ENCODE measurements at places on chromosomes 13 and 19.

DNA sequence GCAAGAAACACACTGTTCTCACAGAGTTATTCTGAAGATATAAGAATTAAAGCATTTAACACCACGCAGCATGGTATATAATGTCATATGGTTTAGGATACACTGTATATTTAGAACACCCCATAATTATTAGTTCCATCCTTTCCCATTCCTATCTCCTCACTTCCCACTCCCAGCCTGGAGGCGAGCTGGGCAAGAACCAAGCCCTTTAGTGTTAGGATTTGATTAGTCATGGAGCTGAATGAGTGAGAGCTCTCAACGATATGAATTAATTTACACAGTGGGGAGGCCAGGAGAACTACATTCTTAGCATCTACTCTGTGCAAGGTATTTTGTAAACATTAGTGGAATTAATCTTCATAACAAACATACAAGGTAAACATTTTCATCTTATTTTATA is 934.3 kb downstream of the DIAPH3 start:
- DNase-seq = no peak

- DNase-seq = no peak
These were observed 846 bp downstream of the ZNF790 start for GRCh38 chr19:36837176-36837905.

- no peak for DNase-seq
These were observed 23.0 kb upstream of the NDFIP2 start for GRCh38 chr13:79457948-79458347.

- DNase-seq = no peak
These were observed 9.8 kb upstream of the ALOX5AP start for GRCh38 chr13:30725326-30726085.

- no peak for DNase-seq
These were observed 147.1 kb downstream of the DNAJC15 start for GRCh38 chr13:43170506-43170905.

GRCh38 chr13:38763446-38764381 is 76.8 kb downstream of the FREM2 start:
- no peak for DNase-seq

- DNase-seq = no peak
These were observed 15.5 kb downstream of the SIX5 start for GRCh38 chr19:45753548-45753947.

DNA sequence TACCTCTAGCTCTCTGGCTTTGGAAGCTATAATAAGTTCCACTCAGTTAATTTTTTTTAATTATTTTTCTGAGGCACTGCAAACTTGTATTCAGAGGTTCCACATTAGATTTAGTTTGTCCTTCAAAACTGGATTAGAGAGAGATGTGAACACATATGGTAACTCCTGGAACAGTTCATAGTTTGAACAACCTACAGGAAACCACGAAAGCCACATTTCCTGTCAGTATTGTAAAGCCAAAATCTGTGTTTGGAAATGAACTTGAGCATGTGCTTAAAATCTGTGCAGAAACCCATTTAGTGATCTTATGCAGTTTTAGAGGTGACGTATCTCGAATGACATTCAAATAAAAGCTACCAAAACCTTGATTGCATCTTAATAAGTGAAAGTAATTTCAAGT is 1952.0 kb downstream of the OLFM4 start:
- no peak for DNase-seq

GRCh38 chr13:29791997-29792780 is 58.2 kb downstream of the UBL3 start:
- DNase-seq = no peak

DNA sequence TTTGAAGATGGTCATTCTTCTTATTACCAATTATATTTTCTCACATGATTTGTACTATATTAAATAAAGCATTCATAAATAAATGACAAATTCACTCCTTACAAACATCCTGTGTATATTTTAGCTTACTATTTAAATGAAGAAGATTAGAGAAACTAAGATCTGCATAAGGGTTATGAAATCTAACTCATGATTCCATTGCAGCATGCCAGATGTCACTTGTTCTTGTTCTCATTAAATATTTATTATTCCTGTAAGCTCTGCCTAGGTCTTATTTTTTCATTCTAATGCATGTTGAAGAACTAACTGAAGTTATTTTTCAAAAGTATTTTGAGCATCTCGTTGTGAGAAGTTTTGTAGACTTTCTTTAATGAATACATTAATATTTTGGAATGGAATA is 18.3 kb downstream of the NUP58 start:
- DNase-seq = no peak

- DNase-seq = no peak
These were observed 30.5 kb downstream of the CERS4 start for GRCh38 chr19:8239528-8240273.

DNA sequence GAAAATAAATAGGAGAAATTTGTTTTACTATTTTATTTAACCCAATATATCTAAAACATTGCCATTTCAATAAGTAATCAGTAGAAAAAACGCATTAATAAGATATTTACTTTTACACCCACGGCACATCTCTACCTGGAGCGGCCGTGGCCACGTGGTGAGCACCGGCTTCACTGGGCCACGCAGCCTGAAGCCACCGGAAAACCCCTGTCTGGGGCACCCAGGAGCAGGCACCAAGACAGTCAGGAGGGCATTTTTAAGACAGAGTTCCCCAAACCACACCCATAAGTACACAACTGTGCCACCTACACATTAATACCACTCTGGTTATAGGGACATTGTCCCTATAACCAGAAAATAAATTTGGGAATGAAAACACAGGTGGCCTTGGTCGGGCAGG is 80.9 kb downstream of the SPACA7 start:
- no peak for DNase-seq

DNA sequence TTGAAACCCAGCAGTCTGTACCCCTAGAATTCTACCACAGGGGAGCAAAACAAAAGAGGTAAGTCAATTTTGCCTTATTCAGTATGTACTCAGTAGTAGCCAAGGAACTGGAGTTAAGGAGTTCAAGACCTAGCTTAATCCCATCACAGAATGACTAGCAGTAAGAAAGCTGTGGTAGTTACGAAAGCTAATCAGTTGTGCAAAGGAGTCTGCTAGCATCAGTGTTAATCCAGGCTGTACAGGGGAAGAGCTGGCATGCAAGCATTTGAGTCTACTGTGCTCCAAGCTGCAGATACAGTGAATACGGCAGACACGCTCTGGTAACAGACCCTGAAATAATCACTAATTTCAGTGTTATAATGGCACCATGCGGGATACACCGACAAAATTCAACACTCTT is 4.7 kb downstream of the DNMT1 start:
- DNase-seq = no peak

DNA sequence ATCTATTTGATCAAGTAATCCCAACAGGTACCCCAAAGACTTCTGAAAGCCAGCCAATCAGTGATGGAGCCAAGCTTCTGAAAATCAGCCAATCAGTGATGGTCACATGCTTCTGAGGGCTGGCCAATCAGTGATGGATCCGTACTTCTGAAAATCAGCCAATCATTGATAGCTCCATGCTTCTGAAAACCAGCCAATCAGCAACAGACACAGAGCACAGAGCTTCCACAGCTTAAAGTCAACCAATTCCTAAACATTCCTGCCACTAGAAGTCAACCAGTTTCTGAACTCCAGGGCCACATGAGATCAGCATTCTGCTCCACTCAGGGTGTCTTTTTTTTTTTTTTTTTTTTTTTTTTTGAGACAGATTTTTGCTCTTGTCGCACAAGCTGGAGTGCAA is 8.2 kb upstream of the HSD17B14 start:
- no peak for DNase-seq

DNA sequence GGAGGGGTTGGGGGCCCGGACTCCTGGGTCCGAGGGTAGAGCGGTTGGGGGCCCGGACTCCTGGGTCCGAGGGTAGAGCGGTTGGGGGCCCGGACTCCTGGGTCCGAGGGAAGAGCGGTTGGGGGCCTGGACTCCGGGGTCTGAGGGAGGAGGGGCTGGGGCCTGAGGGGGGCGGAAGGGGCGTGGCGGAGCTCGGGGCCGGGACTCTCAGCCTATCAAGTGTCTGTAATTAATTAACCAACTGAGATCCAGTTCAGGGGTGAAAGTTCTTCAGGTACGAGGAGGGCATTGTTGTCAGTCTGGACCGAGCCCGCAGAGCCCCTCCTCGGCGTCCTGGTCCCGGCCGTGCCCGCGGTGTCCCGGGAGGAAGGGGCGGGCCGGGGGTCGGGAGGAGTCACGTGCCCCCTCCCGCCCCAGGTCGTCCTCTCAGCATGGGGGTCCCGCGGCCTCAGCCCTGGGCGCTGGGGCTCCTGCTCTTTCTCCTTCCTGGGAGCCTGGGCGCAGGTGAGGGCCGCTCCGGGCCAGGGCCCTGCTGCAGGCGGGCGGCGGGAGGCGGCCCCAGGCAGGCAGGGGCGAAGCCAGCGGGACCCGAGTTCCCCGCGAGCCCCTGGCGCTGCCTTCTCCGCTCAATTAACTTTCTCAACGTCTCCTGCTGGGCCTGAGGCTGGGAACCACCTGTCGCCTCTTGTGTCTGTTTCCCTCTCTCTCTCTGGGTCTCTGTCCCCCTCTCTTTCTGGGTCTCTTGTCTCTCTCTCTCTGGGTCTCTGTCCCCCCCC is 697 bp downstream of the FCGRT start:
- no peak for DNase-seq

- DNase-seq = no peak
These were observed 27.2 kb downstream of the MPND start for GRCh38 chr19:4370418-4371041.

- no peak for DNase-seq
These were observed 21.0 kb downstream of the SERPINE3 start for GRCh38 chr13:51360489-51360888.

DNA sequence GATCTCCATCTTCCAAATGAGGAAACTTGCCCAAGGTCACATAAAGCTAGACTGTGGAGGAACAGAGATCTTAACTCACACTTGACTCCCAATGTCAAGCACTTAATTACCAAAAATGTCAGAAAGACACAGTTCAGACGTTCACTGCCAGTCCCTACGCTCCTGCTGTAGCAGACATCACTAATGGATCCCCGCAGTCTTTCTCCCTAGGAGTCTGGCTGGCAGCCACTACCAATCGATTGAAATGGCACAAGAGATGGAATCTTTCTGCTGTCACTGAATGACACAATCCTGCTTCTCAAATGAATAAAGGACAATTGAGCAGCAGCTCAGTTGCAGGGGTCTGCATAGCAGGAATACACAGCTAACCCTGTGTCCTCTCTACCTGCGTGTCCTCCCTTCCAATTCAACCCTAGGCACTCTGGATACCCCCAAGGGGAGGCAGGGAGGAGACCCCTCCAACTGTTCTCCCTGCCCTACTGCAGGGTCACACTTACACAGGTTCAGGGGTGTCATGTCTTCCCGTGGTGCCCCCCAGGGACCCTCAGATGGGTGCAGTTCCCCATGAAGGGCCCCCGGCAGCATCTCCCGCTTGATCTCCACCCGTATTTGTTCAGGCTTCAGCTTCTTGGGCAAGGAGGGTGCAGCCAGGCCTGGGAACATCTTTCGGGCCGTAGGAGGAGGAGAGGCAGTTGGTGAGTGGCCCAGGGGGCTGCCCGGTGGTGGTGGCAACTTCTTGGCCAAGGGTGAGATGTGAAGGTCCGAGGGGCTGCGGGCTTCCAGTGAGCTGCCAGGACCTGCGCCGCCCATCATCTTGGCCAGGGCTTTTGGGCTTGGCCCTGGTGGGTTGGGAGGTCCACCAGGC is 7.9 kb upstream of the AKAP8L start:
- DNase-seq = no peak

- no peak for DNase-seq
These were observed 59.6 kb downstream of the NUFIP1 start for GRCh38 chr13:44929692-44930091.

- DNase-seq = no peak
These were observed 10.0 kb downstream of the SBNO2 start for GRCh38 chr19:1163934-1164683.

GRCh38 chr13:62040806-62041205 is 625.2 kb upstream of the PCDH20 start:
- no peak for DNase-seq

DNA sequence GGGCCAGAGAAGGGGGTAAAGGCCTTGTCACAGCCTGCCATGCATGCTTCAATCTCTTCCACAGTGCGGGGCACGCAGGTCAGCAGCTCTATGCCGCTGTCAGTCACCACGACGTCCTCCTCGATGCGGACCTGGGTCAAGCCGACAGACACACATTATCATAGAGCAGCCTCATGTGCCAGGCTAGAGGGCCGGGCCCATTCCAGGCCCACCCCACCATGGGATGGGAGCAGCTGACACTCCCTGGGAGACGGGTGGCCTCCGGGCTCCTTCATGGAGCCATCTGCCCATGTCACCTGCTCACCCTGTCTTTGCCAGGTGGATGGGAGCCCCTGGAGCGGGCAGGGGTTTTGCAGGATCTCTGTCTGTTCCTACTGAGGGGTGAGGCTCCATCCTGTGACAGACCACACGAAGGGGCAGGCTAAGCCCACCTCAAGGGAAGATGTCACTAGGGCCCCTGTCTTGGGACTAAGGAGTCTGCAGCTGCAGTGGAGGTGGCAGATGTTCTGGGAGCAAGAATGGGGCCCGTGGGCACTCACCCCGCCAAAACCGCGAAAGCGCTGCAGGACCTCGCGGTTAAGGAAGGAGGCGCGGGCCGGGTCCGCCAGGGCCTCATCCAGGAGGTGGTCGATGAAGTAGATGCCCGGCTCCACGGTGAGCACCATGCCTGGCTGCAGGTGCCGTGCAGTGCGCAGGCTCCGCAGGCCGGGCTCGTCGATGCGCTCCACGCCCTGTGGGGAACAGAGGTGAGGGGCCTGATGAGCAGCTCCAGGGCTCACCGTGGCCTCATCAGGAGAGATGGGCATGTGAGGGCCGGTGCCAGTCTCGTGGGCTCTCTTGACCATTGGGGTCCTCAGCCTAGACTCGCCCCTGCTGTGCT is 14.1 kb downstream of the CEBPG start:
- no peak for DNase-seq

DNA sequence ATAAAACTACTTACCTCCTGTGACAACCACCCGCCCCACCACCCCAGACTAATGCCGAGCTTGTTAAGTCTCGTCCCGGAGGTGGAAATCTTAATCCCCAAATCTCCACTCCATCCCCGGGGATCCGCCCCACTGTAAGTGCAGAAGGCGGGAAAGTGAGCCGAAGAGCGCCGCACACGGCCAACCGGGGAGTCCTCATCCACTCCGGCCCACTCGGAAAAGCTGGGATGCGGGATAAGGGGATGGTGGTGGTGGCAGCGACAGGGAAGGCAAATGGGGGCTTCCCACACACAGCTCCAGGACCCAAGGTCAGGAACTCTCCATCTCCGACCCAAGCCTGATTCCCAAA is 621 bp downstream of the FBL start:
- peak; percentile 50 for DNase-seq

Measured in HS-27A (cell line).